ENCODE measurements at places on chromosomes 1 and 21. TPM values are rescaled to one million over a fixed set of nuclear protein-coding genes. Genes with fewer than 3 reads are reported as not detected.

GRCh38 chr1:34690269-34690668 lies 64.6 kb upstream of the GJB5 start:
- no peaks in the 10 kb centered on the region for H3K36me3 ChIP-seq
- H3K27me3 ChIP-seq = no peaks in the 10 kb centered on the region
- no peak overlapping the region for H3K27ac ChIP-seq
- no peak for DNase-seq
- no peak overlapping the region for H3K4me3 ChIP-seq
- H3K4me1 ChIP-seq = peaks cover 14% of the 10 kb centered on the region

- no peak for DNase-seq
- H3K36me3 ChIP-seq = peaks cover 29% of the 10 kb centered on the region
- no peak overlapping the region for H3K27ac ChIP-seq
- no peaks in the 10 kb centered on the region for H3K4me1 ChIP-seq
- H3K27me3 ChIP-seq = no peaks in the 10 kb centered on the region
- H3K4me3 ChIP-seq = no peak overlapping the region
These were observed 37.4 kb upstream of the C1orf198 start for GRCh38 chr1:230905733-230906132.

DNA sequence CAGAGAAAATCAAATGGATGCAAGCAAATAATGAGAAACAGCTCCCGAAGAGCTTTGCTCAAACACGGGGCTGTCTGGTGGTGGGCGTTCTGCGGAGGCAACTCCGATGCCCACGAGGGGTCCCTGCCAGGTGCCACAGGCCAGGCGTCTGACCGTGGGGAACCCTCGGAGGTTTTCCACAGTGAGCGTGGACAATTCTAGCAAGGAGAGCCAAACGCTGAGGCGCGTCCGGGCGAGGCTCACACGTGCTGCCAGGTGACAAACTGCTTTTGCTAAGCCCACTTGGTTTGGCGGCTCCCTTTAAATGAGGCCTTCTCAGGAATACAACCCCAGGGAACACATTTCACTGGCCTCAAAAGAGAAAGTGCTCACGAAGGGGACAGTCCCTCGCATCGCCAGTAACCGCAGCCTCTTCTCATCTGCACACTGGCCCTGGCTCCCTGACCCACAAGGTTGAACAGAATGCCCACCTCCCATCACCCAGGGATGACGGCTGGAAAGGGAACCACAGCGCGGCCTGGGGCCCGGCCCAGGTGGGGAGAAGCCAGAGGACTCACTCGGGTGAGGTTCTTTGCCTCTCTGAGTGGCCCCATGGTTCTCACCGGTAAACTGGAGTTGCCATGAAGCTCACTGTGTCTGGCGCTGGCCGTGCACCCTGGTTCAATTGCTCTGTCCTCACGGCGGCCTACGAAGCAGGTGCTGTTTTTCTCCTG lies 97.4 kb downstream of the PRDM16 start:
- H3K27me3 ChIP-seq = no peaks in the 10 kb centered on the region
- no peak overlapping the region for H3K4me3 ChIP-seq
- H3K4me1 ChIP-seq = no peaks in the 10 kb centered on the region
- H3K27ac ChIP-seq = no peak overlapping the region
- DNase-seq = no peak

DNA sequence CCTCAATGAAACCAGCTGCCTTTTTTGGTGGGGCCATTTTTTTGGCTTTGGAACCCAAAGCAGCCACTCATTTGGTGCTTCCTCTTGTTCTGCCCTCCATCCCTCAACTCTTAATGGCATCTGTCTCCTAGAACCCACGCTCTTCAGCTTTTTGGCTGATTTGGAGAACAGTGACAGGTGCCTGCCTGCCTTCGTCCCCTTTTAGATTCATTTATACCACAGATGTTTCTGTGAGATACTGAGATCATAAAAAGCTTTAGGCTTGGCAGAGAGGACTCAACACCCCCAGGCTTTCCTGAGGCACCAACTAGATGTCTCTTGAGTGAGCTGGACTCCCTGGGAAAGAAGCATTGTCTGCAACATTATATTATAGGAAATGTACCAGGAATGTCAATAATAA lies 20.4 kb upstream of the YTHDF2 start:
- H3K27me3 ChIP-seq = no peaks in the 10 kb centered on the region
- H3K4me3 ChIP-seq = no peak overlapping the region
- no peak for DNase-seq
- no peak overlapping the region for H3K27ac ChIP-seq
- peaks cover 19% of the 10 kb centered on the region for H3K36me3 ChIP-seq

- H3K36me3 ChIP-seq = no peaks in the 10 kb centered on the region
- H3K27me3 ChIP-seq = no peaks in the 10 kb centered on the region
- DNase-seq = no peak
These were observed 9.5 kb upstream of the C1orf167 start for GRCh38 chr1:11752359-11753088.

The ANGPTL1 gene
- polyA plus RNA-seq = not detected

All from SK-N-SH (cell line).